Skeletal muscle cell (primary cell): ENCODE measurements at places on chromosomes 11 and 22.
A peak's percentile ranks its signal among the peaks of the same experiment; 100 is the strongest.

DNA sequence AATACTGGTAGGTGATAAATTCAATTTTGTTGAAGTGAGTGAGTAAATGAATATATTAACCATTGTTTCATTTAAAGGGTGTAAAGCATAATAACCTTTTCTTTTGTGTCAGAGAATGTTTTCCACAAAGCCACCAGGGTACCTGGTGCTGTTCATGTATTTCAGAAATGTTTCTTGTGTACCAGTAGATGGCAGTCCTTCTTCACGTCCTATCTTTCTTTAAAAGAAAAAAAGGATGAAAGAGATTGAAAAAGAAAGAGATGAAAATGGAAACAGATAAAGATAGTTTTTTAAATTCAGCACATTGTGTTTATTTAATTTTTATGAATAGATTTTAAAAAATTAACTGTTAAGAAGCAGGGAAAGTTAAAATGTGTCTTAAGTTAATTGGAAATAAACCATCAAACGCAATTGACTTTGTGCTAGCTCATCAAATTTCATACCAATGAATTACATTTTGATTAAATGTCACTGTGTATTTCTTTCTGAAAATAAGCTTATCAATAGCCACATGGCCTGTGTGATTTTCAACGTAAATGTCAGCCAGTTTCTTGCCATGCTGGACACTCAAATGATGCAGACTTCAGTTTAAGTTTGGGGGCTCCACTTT, 65.5 kb upstream of the CHORDC1 start:
- no peak for DNase-seq

DNA sequence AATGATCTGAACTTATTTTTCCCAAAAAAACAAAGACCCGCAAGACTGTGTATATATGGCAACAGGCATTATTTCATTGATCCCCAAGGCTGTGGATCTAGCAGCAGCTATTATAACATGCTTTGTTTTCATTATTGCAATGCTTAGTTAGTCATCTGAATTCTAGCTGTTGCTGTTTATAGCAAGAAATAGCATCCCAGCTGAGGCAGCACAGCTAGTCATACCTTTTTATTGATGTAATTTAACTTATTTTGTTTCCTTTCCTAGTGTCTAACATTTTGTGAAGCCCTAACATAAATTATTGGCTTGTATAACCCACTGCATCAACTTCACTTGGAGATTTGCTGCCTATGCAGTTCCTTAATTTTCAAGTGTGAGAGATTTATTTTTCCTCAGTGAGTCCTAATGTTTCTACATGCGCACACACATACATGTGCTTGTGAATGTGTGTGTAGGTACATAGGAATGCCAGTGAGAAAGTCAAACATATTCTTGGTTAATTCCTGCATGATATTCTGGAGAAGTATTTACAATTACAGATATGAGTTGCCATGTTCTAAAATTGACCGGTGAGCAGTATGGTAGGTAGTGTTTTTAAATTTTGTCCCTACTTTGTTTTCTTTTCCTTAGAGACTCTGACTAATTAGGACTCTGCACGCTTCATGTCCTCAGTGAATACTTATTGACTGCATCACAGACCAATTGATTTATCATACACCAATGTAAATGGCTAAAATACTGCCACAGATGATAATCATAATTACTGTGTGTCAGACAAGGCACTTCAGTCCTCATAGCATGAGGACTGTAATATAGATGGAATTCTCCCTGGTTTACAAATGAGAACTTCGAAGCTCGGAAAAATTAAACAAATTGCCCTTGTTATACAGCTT, 119.3 kb downstream of the WNT11 start:
- DNase-seq = peak; percentile 55

- no peak for DNase-seq
These were observed 36.6 kb upstream of the GRAMD1B start for GRCh38 chr11:123393312-123393927.

DNA sequence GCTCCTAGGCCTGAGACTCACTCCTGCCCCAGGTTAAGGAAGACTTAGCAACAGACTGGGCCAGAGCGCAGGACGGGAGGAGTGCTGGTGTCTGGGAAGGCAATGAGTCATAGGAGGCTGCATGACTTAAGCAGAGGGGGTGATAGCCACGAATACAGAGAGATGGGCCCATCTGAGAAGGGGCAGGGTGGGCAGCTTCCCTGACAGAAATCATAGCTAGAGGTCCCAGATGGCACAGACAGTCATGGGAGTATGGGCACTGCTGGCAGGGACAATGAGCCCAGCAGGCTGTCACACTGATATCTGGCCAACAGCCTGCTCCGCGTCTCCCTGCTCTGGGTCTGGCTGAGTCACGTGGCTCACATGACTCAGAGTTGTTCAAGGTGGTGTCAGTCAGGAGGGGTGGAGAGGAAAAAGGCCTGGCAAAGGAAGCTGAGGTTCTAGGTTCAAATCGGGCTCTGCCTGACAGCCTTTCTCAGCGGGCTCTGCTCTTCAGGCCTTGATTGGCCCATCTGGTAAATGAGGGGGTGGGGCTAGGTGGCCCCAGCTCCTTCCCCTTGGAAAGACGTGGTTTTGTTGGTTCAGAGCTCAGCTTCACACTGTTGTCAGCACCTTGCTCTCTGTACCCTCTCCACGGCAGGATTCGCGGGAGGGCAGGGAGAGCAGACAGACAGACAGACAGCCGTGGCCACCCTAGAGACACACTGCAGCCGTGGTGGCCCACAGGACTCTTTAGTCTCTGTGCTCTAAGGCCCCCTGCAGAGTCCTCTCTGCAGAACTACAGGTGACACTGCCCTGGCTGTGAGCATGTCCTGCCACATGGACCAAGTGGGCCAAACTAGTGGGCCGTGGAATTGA, 47.8 kb downstream of the DBX1 start:
- DNase-seq = peak; percentile 95

DNA sequence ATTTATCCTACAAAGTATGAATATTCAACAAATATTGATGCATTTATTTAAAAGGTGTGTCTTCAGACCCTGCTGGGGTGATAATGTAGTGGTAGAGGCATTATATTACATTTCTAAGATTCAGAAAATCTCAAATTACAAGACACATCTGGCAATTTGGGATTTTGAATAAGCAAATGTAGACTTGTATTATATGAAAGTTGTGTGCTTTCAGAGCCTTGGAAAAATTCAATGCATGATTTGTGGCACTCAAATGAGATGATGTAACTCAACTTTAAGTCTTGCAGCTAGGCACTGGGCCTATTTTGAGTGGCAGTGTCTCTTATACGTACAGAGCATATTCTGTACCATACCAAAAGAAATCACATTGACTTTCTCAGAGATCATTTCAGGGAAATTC, 214.4 kb downstream of the ETS1 start:
- DNase-seq = no peak

DNA sequence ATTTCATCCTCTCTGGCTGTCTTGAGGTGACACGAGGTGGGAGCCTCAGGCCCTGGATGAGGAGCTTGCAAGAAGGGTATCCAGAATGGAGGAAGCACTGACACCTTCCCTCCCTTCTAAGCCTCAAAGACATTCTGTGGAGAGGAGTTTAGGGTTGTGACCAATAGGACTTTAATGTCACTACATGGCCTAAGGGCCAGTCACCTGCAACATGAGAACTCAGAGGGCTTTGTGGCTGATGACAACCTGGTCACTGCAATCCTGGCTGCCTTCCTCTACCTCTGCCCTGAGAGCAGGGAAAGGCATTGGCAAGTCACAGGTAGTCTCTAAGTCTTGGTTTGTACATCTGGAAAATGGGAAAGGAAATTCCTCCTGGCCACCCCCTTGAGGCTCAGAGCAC, 33.7 kb downstream of the PISD start:
- no peak for DNase-seq

DNA sequence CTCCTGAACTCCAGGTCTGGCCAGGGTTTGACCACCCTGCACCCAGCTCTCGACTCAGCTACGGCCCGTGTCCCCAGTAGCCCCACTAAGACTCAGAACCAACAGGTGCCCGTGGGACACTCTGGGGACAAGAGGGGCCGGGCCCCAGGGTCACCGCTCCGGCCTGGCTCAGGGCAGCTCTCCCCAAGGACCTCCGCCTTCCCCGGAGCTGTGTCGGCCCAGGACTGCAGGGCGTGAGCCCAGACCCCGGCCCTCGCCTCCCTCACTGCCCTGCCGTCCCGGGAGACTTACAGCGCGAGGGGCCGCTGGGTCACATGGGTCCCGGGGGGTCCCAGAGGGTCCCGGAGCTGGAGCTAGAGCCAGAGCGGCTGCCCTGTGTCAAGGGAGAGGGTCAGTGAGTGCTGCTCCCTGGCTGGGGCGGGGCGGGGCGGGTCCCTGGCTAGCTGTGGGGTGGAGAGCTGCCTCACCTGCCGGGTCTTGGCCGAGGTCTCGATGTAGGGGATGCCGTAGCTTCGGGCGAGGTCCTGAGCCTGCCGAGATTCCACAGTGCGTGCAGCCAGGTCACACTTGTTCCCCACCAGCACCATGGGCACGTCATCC, 2.3 kb downstream of the HRAS start:
- no peak for DNase-seq

DNA sequence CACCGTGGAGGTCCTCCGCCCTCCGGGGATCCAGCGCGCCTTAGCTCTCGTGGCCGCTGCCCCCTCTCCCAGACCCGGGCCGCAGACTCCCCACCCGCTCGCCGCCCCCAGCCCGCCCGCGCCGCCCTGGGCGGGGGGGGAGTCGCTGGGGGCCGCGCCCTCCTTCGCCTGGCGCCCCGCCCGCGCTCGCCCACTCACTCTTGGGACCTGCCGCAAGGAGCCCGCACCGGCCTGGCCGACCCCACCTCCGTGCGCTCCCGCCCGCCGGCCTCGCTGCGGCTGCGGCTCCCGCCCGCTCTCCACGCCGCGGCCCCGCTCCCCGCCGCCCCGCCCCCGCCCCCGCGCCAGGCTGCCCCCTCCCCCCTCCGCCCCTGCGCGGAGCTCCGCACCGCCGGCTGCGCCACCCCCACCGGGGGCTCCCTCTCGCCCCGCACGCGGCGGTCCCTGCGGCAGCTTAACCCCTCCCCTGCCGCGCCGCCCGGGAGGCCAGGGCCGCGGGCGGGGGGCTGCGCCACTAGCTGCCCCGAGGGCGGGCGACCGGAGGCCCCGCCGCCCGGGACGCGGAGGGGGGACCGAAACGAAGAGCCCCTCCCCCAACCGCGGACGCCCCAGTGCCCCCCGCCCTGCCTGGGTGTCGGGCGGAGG, 724 bp upstream of the RASGRP2 start:
- DNase-seq = no peak

DNA sequence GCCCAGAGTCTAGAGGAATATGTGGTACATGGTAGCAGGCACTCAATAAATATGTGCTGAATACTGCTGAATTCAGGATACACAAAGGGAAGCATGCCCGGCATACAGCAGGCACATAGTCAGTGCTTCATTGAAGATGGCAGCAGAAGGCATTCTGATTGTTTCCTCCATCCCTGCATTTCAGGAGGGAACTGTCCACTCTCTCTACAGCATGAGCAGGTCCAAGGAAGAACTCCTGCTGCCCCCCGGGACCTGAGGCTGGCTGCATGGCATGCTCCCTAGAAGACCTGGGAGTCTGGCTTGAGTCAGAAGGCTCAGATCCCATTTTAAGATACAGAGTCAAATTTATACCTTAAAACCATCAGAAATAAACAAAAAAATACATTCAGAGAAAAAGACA, 319.3 kb upstream of the NARS2 start:
- no peak for DNase-seq

GRCh38 chr11:12013781-12014180, 5.4 kb upstream of the DKK3 start:
- no peak for DNase-seq

DNA sequence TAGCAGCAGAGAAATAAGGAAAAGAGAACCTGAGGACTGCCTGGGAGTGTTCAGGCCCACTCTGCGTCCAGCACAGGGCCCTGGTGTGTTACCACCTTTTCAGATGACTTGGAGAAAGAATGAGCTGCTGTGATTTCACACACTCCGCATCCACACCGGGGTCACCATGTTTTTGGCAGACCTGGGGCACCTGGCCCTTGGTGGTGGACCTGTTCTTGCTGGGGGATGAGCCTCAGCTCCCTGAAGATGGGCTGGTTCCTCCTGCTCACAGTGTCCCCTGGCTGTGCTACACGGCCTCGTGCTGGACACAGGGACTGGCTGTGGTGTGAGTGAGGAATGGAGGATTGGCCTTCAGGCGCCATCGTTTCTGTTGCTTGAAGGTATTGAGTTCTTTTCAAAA, 1381.4 kb downstream of the TBC1D22A start:
- DNase-seq = no peak

- DNase-seq = no peak
These were observed 6.9 kb downstream of the TST start for GRCh38 chr22:37012262-37012904.

- no peak for DNase-seq
These were observed 39.0 kb downstream of the PAMR1 start for GRCh38 chr11:35486446-35486845.

GRCh38 chr22:41271787-41272186, 14.2 kb downstream of the RANGAP1 start:
- no peak for DNase-seq

- peak; percentile 25 for DNase-seq
These were observed 771.5 kb downstream of the DLG2 start for GRCh38 chr11:84855508-84856245.

- DNase-seq = no peak
These were observed 119.1 kb downstream of the WT1 start for GRCh38 chr11:32316232-32316631.

GRCh38 chr11:126628450-126628789, 272.9 kb downstream of the ST3GAL4 start:
- no peak for DNase-seq

DNA sequence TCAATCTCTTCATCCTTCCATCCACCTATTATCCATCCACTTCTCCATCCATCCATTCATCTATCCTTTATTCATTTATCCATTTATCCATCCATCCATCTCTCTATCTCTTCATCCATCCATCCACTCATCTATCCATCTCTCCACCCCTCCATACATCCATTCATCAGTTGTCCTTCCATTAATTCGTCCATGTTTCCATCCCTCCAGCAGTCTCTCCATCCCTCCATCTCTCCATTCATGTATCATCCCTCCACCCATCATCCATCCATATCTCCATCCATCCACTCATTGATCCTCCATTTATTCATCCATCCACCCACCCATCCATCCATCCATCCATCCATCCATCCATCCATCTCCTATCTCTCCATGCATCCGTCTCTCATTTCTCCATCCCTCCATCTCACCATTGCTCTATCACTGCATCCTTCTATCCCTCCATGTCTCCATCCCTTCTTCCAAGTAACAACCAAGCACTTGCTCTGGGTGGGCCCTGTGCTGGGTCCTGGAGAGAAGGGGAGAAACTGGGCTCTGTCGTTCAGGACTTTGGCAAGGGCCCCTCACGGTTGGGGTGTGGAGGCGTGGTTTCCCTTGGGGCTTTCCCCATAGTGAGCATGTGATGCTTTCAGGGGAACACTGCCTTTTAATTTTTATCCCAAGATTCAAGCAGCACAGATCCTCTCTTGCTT, 43.3 kb downstream of the SMIM38 start:
- DNase-seq = no peak

DNA sequence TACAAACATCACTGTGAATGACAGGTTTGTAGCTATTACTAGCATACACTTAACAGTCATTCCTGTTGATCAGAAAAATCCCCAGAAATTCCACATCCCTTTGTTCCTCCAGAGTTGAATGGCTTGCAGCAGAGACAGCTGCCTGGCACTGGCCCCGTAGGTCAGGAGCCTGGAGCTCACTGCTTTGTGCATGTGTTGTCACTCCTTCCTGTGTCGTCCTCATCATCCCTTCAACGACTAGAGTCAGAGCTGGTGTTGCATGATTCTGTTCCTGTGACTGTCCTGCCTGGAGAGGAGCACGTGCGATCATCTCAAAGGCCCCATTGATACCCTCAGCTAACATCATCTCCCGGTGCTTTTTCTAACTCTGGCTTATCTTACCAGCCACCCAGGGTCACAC, 58.3 kb downstream of the LDLRAD3 start:
- no peak for DNase-seq
